ENCODE measurements at places on chromosomes 4 and X. TPM values are rescaled to one million over a fixed set of nuclear protein-coding genes. Genes with fewer than 3 reads are reported as not detected.

DNA sequence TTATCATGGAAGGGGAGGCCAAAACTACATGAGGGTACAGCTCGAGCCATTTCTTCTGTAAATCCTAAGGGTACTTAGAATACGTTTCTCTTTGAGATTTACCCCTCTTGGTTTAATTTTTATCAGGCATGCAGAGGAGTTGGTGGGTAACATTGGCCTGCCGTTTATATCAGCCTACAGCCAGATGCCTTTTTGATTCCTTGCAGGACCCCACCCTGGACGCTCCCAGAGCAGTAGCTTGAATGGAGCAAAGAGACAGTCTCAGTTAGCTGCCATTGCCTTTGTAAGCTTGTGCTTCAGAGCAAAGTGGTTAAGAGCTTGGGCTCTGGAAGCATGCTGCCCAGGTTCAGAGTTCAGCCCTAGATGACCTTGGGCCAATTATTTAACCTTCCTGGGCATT is 9.0 kb downstream of the DOCK11 start:
- no peak for DNase-seq

DNA sequence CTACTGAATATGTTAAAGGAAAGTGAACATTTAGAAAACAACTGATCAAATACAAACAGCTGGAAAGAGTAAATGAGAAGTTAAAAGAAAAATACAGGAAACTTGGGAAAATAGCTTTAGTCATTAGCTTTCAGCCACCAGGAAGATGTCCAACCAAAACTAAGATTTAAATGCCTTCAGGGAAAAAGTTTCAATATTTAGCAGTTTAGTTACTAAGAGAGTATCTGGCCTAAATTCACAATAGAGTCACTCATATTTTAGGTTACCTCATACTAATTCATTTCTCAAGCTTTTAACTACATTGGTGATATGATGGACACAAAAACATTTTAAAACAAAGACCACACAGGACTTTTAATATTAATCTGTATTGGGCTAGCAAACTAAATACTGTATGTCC is 13.1 kb upstream of the KLHL13 start:
- DNase-seq: no peak

DNA sequence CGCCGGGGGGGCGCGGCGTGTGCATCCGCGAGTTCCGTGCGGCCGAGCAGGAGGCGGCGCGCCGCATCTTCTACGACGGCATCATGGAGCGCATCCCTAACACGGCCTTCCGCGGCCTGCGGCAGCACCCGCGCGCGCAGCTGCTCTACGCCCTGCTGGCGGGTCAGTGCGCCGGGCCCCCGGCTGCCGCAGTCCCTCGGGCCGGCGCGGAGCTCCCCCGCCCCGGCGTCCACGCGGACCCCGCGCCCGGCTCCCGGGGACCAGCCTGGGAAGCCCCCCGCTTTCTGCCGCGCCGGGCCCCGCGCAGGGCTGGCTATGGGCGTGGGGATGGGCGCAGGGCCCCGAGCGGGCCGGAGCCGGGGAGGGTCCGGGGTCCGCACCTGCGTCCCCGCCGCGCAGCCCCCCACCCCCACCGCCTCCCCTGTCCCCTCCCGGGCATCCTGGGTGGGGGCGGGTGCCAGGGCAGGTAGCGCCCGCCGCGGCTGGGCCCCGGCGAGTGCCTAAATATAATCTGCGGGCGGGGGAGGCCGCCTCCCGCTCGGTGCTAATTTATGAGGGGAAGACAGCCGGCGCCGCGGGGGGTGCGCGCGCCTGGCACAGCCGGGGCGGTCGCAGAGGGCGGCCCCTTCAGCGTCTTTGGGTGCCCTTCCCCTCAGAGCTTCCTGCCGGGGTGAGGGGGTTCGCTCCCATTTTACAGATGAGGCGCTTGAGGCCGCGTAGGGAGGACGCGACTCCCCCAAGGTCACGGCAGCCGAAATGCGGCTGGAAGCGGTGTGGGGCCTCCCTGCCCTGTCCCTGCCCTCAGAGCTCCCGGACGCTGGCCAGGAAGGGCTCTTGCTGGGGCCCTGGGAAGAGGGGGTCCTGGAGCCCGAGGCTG is 837 bp downstream of the NAT8L start:
- no peak for DNase-seq

DNA sequence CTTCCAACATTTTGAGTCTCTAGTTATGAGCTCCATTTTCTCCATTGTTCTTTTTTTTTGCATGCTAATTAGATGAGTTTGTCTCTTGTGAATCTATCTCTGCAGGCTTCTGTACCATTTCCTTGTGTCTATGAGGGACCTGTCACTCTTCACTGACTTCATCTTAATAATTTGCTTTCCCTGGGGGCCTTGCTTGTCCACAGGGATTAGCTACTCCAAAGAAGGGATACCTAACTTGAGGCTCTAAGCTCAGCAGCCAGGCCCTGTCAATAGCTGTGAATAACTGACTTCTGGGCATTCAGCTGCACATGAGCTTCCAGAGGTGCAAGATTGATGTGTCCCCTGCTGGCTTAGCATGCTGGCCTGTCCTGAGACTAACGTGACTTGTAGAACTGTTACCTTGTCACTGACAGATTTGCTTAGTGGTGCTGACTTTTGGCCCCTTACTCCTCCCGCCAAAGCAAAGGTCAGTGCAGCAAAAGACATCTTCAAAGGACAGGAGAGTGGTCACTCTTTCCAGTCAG is 124.6 kb downstream of the AFF2 start:
- DNase-seq: no peak

- DNase-seq: no peak
Observed at GRCh38 chrX:22310779-22311178, 38.1 kb downstream of the CBLL2 start.

Gene DUX4
- total RNA-seq: not detected

Gene LONRF3
- total RNA-seq: 11.0 TPM

- DNase-seq: no peak
Observed at GRCh38 chr4:648579-649292, 23.4 kb downstream of the PDE6B start.

DNA sequence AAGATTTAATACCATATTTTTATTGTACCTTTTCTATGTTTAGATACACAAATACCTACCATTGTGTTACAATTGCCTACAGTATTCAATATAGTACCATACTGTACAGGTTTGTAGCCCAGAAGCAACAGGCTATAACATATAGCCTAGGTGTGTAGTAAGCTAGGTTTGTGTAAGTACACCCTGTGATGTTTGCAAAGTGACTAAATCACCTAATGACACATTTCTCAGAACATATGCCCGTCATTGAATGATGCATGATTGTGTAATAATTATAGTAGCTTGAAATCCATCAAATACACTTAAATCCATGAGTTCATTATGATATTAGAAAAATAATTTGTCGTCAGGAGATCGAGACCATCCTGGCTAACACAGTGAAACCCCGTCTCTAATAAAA is 30.8 kb downstream of the GAB3 start:
- DNase-seq: no peak
